Neuronal stem cell (in vitro differentiated cells): ENCODE measurements at places on chromosomes 13 and 19.

DNA sequence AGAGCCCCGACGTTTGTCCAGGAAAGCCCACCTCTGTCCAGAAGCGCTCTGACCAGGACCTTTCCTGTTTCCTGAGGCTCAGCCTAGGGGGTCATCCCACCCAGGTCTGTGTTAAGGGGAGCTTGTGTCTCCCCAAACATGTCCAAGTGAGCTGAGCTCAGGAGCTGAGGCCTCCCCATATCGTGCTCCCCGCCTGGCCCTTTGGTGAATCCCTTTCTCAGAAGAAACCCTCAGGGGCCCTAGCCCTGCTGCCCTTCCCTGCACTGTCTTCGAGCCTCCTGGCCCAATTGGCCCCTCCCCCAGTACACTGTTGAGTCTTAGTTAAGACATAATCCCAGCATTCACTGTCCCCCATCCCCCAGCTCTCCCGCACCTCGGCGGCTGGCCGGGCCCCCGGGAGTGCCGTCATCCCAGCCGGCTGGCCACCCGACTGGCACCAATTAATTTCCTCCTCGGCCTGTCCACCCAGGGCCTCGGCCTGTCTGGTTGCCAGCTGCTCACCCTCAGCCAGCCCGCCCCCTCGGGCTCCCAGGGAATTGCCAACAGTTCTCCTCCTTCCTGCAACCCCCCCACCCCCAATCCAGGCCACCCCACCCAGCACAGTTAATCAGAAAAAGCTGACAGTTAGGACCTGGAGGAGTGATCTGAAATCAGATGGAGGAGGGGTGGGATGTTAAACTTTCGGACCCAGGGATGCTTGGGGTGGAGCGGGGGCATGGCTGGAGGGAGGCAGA, 13.6 kb downstream of the IER2 start:
- peak; percentile 70 for DNase-seq

DNA sequence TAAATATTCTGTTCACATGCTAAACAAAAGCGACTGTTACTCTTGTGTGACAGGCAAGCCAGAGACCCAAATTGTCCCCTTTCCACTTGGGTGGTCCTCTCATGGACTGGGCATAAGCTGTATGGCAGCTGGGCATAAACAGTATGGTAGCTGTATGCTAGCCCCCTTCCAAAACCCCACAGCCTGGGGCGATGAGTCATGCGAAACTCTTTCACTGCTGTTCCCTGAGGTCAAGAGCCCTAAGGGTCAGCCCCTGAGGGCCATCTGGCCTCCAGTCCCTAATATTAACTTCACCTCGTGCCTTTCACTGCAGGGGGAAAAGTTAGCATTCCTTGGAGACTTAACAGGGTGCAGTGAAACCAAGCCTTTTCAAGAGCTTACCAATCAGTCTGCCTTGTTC, 45.6 kb upstream of the ZNF562 start:
- peak; percentile 30 for DNase-seq

- DNase-seq: no peak
Measured at GRCh38 chr19:40376286-40376862, 13.6 kb downstream of the HIPK4 start.

- DNase-seq: no peak
Measured at GRCh38 chr13:71304861-71305260, 562.1 kb downstream of the DACH1 start.

- DNase-seq: no peak
Measured at GRCh38 chr13:66933994-66934393, 296.1 kb downstream of the PCDH9 start.

GRCh38 chr13:50909605-50910484, at the start of gene RNASEH2B:
Gene RNASEH2B, plus strand, starts transcription at chr13:50909791. Its CDS starts 286 bp downstream, at chr13:50910077.
- peak; percentile 56 for DNase-seq

GRCh38 chr13:22599156-22599555, 581.6 kb upstream of the SGCG start:
- no peak for DNase-seq

DNA sequence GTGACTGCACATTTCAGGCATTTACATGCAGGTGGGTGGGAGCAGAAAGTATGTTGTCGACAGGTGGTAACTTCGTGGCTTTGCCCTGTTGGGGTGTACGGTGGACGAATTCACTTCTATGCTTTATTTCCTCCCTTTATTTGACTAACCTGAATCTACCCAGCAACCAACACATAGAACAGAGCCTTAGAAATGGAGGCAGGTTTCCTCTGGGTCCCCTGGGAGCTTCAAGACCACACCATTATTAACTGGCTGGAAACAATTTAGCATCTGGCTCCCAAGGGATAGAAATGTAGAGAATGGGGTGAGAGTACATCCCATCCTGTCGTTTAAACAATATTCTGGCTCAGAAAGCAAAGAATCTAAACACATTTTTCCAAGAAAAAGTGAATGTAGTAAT, 244.4 kb downstream of the DLEU7 start:
- DNase-seq: no peak

- peak; percentile 72 for DNase-seq
Measured at GRCh38 chr13:94479616-94480015, at the start of gene DCT. Gene DCT, minus strand, starts transcription at chr13:94479682. Its CDS starts 427 bp downstream, at chr13:94479255.

- DNase-seq: no peak
Measured at GRCh38 chr19:33194886-33195644, 935 bp downstream of the LRP3 start.

- no peak for DNase-seq
Measured at GRCh38 chr19:44758596-44758995, 10.1 kb downstream of the BCL3 start.

DNA sequence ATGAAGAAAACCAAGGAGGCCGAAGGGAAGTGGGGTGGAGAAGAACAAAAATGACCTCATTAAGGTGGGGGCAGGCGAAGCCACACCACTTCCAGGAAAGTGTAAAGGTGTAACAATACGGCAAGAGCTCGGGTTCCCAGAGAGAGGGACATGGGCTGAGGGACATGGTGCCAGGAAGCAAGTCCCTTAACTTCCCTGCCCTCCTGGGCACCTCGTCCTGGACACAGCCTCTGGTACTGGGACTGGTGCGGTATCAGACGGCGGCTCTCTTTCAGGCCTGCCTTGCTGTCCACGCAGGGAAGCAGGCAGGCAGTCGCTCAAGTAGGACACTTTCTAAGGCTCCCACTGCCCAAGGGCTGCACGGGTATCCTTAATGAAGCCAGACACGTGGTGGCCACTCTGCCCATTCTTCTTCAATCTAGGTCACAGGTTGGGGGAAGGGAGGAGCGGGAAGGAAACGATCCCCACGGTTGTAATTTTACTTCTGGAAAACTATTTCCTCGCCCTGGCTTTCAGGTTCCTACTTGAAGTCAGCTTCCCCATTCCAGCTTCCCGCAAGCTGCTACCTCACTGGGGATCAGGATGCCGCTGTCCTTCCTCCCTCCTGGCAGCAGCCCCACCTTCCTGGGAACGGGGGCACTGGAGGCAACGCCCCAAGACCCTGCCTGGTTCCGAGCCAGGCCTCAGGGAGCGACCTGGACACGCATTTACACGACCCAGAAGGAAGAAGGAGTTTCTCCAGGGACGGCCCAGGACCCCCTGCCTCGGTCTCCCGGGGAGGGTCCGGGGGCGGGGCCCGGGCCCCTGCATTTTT, 1.2 kb downstream of the AP3D1 start:
- DNase-seq: no peak
